Breast epithelium (tissue), 4 donors: ENCODE measurements at places on chromosomes 13 and 19.

DNA sequence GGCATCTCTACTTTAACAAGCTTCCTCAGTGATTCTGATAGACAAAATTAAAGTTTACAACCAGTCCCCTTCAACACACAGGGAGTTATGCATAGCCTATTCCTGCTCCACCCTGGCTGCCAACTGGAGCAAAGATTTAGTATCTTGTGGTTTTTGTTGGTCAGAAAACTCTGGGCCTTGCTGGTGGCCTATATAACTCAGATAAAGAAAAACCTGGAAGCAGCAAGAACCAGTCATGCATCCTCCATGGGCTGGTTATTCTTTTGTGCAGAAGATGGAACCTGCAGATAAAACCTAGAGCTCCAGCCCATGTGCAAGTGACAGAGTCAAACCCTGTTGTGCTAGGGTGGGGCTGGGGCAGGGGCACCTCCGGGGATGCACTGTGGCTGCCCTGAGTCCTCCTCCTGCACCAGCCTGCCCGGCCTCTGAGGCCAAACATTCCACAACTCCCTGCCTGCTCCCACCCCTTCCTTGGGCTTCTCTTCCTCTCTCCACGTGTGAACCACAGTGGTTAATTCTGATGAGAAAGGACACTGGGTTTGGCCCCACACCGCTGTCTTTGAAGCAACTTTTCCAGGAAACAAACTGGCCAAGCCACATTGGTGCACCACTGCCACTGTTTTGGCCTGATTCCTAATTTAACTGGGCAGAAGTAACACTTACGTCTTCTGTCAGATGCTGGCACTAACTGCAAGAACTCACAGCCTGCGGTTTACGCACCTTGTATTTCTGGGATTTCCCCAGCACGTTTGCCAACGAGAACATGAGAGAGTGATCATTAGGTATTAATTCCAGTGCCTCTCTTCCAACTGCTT lies 23.3 kb upstream of the GGACT start:
- H3K27ac ChIP-seq: no peak overlapping the region
- no peaks in the 10 kb centered on the region for H3K36me3 ChIP-seq
- no peak overlapping the region for H3K4me3 ChIP-seq
- H3K27me3 ChIP-seq: no peaks in the 10 kb centered on the region
- H3K4me1 ChIP-seq: peaks cover 4% of the 10 kb centered on the region

GRCh38 chr19:49921871-49922795 lies 6.9 kb upstream of the ATF5 start:
- H3K27me3 ChIP-seq: no peaks in the 10 kb centered on the region
- H3K36me3 ChIP-seq: no peaks in the 10 kb centered on the region
- DNase-seq: no peak
- peaks cover 2% of the 10 kb centered on the region for H3K4me1 ChIP-seq

DNA sequence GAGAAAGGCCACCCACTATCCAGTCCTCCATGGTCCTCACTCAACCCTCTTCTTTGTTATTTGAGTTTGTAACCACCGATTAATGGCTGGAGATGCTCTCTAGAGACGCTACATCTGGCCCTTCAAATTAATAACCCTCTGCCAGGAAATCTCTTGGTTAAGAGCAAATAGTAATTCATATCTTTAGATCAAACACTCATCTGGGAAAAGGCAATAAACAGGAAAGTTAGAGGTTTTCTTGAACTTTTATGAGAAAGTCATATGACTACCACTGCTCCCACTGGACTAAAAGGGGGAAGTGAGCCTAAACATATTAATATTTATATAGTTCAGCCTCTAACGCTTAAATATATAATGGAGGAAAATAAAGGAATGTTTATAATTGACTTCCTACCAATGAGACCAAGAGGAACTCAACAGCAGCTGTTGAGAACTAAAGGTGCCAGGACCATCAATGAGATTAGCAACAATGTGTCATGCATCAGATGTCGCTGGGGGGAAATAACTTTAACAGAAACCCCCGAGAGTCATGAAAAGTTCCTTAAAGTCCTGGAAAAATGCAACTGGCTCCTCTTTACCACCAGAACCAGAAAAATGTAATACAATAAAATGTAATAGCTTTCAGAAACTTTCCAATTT lies 2.7 kb downstream of the TBC1D4 start:
- no peaks in the 10 kb centered on the region for H3K27me3 ChIP-seq
- H3K4me1 ChIP-seq: no peaks in the 10 kb centered on the region
- no peak for DNase-seq
- peaks cover 3% of the 10 kb centered on the region for H3K36me3 ChIP-seq
- H3K27ac ChIP-seq: peak overlapping the region; percentile 46

GRCh38 chr13:84951128-84951527 lies 848.1 kb downstream of the SLITRK6 start:
- no peaks in the 10 kb centered on the region for H3K36me3 ChIP-seq
- no peak overlapping the region for H3K4me3 ChIP-seq
- DNase-seq: no peak
- H3K27ac ChIP-seq: no peak overlapping the region
- no peaks in the 10 kb centered on the region for H3K4me1 ChIP-seq
- H3K27me3 ChIP-seq: no peaks in the 10 kb centered on the region

DNA sequence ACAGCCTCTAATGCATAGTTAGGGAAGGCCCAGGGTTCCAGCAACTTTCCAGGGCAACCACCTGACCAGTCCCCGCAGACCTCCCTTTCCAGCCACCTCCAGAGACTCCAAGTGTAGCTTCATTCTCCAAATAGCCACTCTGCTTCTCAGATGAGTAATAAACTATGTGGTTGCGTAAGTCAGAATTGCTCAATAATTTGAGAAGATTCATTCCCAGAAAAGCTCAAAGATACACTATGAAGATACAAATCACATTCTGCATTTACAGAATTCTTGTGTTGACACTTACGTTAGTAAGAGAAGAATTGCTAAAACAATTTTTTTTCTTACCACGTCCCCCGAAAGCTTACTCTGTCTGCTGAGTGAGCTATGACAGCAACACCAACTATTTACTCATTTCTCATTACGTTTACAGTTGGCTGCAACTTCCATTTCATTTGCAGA lies 8.2 kb upstream of the LATS2 start:
- H3K36me3 ChIP-seq: no peaks in the 10 kb centered on the region
- no peaks in the 10 kb centered on the region for H3K4me1 ChIP-seq
- DNase-seq: no peak
- H3K27ac ChIP-seq: peak overlapping the region; percentile 41
